ENCODE measurements at places on chromosomes 6 and 20.

DNA sequence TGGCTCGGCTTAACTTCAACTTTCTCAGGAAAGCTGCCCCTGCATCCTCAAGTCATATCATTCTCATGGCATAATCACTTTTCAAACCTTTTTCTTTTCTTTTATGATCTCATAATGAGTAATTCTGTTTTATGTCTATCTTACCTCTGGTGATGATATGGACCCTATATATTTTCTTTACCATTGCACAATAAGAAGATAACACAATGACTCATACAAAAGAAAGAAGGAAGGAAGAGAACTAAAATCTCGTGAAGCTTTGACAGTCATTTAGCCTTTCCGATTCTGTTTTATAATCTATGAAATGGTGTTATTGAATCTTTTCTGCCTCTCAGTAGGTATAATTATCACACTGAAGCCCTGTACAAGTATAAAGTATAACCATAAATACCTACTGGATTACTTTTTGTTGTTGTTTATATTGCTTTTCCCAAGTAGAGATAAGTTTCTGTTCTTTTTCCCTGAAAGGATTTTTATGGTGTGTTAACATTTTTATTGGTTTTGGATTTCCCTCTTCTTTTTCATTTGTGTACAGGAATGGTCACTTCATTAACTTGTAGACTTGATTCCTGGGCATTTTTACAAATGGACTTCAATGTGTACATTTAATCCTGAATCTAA is 300.9 kb downstream of the LAMA2 start:
- DNase-seq = peak; percentile 56

DNA sequence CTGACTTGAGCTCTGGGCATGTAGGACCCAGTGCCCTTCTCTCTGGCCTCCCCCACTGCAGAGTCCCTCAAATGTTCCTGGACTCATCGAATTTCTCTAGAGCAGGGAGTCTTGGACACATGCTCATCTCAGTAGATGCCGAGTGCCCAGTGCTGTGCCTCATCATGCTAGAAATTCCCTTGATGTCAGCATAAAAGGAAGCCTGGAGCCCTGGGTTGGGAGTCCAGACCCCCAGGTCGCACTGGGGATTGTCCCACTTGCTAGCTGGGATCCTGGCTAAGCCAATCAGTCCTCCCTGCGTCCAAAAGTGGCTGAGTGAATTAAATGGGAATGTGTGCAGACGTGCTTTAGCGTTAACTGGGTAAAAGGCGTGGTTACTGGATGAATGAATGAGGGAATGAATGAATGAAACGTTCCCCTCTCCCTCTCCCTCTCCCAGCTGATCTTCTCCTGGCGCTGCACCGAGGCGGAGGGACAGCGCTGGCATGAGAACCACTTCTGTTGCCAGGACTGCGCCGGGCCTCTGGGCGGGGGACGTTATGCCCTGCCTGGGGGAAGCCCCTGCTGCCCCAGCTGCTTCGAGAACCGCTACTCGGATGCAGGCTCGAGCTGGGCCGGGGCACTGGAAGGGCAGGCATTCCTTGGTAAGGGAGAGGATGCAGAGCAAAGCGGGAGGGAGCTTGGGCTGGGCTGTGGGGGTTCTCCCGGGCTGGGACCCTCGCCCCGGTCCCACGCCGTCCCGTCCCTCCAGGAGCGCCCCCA is 1.6 kb upstream of the TOMM6 start:
- no peak for DNase-seq

GRCh38 chr6:108598305-108598863 is 37.7 kb downstream of the FOXO3 start:
- DNase-seq = no peak

DNA sequence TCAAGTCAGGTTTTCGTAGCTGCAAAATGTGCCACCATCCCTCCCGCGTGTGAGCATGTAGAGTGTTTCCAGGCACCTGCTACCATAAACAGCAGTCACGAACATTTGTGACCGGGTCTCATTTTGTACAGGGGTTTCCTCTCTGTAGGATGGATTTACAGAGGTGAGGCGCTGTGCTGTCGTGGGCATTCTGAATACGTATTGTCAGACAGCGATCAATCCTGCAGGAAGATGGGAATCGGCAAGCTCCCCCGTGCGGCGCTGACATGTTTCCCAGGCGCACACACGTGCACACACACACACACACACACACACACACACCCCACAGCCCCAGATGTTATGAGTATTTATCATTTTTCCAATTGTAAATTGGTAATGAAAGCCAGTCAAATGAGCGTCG is 15.8 kb downstream of the ANKRD60 start:
- no peak for DNase-seq

GRCh38 chr6:150195996-150196417 is 53.2 kb downstream of the PPP1R14C start:
- no peak for DNase-seq

- DNase-seq = no peak
Measured at GRCh38 chr6:19827247-19827646, 9.9 kb upstream of the ID4 start.

- peak; percentile 79 for DNase-seq
Measured at GRCh38 chr6:33983109-33983716, 162.7 kb downstream of the GRM4 start.

GRCh38 chr6:36443471-36444428 is 950 bp downstream of the KCTD20 start:
- DNase-seq = peak; percentile 32

DNA sequence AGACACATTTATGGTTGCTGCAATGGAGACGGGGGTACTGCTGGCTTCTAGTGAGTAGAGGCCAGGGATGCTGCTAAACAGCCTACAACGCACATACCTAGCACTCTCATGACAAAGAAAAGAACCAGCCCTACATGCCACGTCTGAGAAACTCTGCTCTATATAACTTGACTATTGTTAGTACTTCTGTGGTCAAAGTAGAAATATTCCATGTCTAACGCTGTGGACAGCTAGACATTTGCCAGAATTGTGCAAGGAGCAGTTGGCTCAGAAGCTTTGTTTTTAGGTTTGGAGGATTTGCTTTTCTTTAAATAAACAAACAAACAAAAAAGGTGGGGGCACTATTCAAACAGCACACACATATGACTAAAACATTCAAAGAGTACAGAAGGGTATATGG is 20.5 kb downstream of the UBE2V1 start:
- DNase-seq = no peak

DNA sequence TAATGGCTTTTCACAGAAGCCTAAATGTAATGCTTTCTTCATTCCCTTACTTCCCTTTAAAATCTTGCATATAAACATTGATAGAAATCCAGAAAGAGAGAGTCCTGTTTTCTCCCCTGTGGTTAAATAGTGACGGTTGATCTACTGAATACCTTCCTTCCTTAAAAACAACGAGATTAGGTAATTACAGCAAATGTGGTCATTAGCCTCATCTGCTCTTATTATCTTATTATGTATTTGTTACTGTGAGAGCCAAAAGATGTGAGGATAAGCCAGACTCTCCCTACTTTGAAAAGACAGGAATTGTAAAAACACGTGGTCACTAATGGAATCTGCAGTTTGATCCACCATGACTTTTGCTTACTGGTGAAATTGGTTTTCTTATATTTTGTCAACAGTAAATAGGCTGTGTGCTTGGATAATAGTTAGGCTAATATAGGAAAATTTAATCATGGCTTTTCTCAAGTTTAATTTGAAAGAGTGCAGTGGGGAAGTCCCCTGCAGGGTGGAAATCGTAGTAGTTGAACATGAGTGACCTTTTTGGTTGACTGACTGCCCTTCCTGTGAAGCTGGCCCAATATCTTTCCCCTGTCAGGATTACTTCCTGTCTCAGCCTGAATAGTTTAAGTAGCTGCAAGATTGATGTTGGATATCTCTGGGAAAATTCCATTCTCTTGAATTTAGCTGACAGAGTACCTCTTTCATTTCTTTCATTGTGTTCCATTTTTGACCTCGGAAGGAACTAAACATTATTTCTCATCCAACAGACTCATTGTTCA is 62.8 kb downstream of the JARID2 start:
- no peak for DNase-seq

DNA sequence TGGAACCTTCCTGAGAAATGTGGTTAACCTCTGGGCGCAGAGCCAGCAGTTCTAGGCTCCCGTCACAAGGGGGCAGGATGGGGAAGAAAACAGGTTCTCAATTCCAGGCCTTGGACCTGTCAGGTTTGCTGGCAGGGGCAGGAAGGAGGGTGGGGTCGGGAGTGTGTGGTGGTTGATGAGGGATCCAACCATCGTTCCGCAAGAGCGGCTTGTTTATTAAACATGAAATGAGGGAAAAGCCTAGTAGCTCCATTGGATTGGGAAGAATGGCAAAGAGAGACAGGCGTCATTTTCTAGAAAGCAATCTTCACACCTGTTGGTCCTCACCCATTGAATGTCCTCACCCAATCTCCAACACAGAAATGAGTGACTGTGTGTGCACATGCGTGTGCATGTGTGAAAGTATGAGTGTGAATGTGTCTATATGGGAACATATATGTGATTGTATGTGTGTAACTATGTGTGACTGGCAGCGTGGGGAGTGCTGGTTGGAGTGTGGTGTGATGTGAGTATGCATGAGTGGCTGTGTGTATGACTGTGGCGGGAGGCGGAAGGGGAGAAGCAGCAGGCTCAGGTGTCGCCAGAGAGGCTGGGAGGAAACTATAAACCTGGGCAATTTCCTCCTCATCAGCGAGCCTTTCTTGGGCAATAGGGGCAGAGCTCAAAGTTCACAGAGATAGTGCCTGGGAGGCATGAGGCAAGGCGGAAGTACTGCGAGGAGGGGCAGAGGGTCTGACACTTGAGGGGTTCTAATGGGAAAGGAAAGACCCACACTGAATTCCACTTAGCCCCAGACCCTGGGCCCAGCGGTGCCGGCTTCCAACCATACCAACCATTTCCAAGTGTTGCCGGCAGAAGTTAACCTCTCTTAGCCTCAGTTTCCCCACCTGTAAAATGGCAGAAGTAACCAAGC is 29.6 kb downstream of the SRSF3 start:
- peak; percentile 58 for DNase-seq

DNA sequence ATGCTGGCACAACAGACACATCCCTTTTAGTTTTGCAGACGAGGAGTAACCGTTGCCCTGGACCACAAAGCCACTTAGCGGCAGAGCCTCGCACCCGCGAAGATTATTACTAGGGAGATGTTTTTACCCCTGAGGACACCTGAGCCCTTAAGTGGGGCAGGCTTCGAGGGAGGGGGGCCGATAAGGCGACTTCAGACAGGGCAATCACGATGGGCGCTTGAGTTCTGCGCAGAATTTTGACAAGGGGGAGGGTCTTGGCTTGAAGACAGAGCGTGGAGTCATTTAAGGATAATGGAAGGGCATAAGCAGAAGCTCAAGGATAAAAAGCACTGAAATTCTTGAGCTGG is 650 bp upstream of the TTK start:
- DNase-seq = no peak

- DNase-seq = no peak
Measured at GRCh38 chr6:35713006-35713767, 23.6 kb upstream of the ARMC12 start.

Data from HCT116 (cell line).